ENCODE measurements at places on chromosomes 11 and 22. TPM values are rescaled to one million over a fixed set of nuclear protein-coding genes. Genes with fewer than 3 reads are reported as not detected.

DNA sequence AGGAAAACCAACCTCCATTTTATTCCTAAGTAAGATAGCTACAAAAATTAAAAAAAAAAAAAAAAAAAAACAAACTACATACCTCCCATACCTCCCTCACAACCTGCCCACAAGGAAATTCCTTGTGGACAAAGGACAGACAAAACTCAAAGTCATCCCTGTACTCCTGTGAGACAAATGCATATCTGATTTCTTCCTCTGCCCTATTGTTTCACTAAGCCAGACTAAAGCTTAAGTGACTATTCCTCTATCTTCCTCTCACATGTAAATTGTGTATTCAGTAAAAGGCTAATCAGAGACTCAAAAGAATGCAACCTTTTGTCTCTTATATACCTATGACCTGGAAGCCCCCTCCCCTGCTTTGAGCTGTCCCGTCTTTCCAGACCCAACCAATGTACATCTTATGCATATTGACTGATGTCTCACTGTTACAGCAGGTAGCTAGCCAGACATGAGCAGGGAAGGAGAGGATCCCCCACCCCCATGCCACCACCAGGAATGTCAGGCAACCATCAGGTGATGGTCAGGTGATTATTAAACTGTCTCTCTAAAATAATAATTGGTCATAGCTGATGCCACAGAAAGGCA, 289.4 kb downstream of the SBF2 start:
- no peak for DNase-seq

DNA sequence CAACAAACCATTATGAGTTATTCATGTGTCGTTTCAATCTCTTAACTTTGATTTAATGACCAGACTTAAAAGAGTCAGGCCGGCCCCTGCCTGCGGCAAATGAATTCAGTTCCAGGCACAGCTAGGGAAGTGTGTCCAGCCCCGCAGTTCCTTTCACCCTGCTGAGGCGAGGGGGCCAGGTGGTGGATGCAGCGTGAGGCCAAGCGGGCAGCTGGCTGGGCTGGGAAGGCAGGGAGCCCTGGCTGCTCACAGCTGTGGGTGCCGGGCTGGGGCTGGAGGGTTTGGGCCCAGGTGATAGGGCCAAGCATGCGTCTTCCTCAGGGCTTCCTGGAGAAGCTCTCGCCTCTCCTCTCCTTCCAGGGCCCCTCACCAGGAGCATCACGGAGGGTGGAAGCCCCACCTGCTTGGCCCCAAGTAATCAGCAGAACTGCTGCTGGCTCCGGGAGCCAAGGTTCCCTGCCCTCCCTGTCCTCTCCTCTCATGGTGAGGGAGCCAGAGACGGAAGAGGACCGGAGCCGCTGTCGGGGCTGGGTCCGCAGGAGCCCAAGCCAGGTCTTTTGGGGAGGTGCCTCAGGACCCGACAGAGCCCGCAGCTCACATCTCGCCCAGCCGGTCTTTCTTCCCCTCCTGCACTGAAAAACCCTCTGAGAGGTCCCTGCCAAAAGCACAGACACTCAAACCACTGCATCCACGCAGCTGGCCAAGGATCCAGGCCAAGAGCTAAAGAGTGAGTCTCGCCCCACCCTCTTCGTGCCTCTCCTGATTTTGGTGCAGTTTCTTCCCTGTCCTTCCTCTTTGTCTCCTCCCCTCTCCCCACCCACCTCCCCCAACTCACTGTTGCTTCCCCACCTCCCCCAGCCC, 97.0 kb downstream of the ST3GAL4 start:
- no peak for DNase-seq

DNA sequence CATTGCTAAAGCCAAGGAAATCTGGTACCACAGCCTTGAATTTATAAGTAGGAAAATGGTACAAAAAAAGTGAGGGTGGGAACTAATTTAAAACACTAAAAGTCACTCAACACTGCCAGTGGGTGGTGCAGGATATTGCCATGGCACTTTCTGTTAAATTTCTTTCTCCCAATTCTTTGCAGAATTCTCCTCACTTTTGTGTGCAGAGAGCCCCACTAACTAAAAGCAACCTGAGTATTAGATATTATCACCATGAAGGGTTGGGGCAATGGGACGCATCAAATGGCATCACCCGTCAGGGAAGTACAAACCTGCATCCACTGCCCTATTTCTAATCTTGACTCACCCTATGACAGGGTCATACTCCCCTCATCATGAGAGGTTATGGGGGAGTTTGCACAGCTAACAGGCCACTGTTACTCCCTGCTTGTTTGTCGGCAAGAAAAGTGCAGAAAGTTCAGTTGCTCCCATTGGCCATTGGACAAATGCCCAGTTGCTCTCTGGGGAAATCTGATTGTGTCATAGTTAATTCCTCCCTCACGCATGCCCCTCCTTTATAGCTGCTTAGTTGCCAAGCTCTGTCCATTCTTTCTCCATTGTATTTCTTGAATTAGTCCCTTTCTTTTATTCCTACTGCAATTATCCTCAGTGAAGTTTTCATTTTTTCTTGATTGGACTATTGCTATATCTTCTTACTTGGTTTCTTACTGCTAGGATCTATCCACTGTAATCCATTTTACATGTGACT, 93.8 kb upstream of the BLID start:
- DNase-seq, result no peak

GRCh38 chr22:25083056-25083806, 116.4 kb upstream of the CRYBB3 start:
- DNase-seq, result no peak

- DNase-seq, result no peak
Measured at GRCh38 chr11:100354736-100355135, 332.4 kb upstream of the ARHGAP42 start.

DNA sequence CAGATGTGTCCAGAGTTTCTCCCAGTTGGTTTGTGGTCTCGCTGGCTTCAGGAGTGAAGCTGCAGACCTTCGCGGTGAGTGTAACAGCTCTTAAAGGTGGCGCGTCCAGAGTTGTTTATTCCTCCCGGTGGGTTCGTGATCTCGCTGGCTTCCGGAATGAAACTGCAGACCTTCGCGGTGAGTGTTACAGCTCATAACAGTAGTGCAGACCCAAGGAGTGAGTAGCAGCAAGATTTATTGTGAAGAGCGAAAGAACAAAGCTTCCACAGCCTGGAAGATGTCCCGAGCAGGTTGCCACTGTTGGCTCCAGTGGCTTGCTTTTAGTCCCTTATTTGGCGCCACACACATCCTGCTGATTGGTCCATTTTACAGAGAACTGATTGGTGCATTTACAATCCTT, 1.8 kb upstream of the PGA3 start:
- DNase-seq, result no peak

The DDTL gene
- polyA plus RNA-seq, result 11.2 TPM

The UCP2 gene
- polyA plus RNA-seq, result 47.7 TPM

The THRSP gene
- 0.10 TPM for polyA plus RNA-seq

The TMEM123 gene
- 141 TPM for polyA plus RNA-seq
